ENCODE measurements at places on chromosomes 5 and 9. TPM values are rescaled to one million over a fixed set of nuclear protein-coding genes. Genes with fewer than 3 reads are reported as not detected.

Gene NFX1
- 14.6 TPM for total RNA-seq

Gene ADAMTS19
- total RNA-seq: 23.3 TPM

Gene SLC36A3
- total RNA-seq: not detected

Gene FGF1
- total RNA-seq: not detected

Gene CCL28
- not detected for total RNA-seq

Gene NUDCD2
- total RNA-seq: 30.0 TPM

Gene TLX3
- not detected for total RNA-seq

Gene EGFLAM
- total RNA-seq: 0.15 TPM

Gene ADAMTSL2
- 0.30 TPM for total RNA-seq

Gene DMRT3
- 0.41 TPM for total RNA-seq

Gene CCT5
- total RNA-seq: 532 TPM

Gene PLPPR1
- 3.2 TPM for total RNA-seq

Gene STING1
- total RNA-seq: 0.19 TPM

Gene ACER2
- total RNA-seq: 5.6 TPM

Gene BTNL8
- total RNA-seq: 0.22 TPM

Gene PKD2L2
- total RNA-seq: not detected

Gene BTNL3
- 0.34 TPM for total RNA-seq

Gene PCSK5
- total RNA-seq: 30.0 TPM

Gene OR1Q1
- not detected for total RNA-seq

Gene PCSK1
- total RNA-seq: 3.9 TPM

Gene ITGA1
- 2.2 TPM for total RNA-seq

Gene FBXO4
- 15.5 TPM for total RNA-seq

Gene PCDHGB5
- 2.0 TPM for total RNA-seq

All from neural progenitor cell (in vitro differentiated cells).